ENCODE measurements at places on chromosomes 5 and 9.

DNA sequence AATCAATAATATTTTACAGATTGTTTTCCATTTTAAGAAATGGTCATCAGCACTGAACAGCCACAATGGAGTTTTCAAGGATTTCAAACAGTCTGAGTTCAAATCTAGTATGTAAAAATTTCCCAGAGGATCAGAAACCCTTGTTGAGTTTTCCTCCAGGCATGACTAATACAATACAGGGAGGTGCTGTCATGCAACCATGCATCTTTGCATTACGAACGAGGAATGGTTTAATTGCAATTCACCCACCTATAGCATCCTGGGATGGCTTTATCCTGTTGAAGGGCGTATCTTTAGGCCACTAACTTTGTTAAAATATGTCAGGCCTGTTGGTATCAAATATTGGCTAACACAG, 196.4 kb downstream of the EFNA5 start:
- no peak for DNase-seq

DNA sequence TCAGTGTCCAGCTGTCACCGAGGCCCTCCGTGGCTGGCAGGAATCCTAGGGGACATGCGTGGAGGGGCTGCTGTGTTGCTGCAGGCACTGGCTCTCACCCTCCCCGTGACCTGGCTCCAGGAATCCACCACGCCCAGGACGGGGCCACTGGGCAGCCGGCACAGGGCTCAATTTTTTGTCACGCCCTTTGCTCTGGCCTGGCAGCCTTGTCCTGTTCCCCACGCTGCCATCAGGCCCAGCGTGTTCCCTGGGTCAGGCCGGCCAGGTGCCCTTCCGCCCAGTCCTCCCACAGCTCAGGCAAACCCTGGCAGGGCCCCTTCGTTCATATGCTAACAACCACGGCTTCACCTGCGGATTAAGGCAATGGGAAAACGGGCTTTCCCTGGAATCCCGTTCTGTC, 37.3 kb downstream of the PROP1 start:
- no peak for DNase-seq

DNA sequence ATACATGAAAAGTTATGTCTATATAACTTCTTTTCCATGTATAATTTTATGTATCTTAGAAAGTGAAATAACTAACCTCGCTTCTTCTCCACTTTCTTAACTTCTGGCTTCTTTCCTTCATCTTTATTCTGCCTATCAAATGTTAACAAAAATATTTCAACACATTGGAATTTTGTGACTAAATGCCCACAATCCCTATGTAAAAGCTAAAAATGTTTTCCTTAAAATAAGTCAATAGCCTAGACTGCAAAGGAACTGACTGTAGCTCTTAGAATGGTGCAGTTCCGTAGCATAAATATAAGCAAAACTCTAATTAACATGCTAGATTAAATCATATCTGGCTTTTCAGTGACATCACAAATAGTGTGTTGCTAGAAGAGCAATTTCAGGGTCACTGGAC, 40.9 kb downstream of the PSIP1 start:
- no peak for DNase-seq

- no peak for DNase-seq
Observed at GRCh38 chr5:40224421-40224820, 455.3 kb upstream of the PTGER4 start.

GRCh38 chr9:93467462-93467861, 14.1 kb upstream of the FAM120AOS start:
- DNase-seq, result no peak

DNA sequence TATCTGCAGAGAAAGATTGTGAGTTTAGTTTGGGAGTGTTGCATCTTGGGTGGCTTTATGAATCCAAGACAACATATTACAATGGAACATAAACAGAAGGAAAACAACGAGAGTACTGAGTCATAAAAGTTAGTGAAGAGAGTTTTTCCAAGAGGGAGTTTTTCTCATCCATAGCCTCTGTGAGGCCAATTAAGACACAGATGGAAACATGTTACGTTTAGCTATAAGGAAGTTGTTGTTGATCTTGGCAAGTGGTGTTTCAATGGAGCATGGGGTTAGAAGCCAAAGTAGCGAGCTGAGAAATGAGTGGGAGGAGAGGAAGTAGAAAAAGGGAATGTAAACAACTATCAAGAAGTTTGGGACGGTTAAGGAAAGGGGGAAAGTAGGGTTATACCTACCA, 53.3 kb upstream of the SPATA31D4 start:
- no peak for DNase-seq

GRCh38 chr5:149141957-149142851, 911 bp downstream of the ABLIM3 start:
- no peak for DNase-seq

GRCh38 chr5:153399595-153399994, 90.9 kb upstream of the GRIA1 start:
- DNase-seq, result no peak

DNA sequence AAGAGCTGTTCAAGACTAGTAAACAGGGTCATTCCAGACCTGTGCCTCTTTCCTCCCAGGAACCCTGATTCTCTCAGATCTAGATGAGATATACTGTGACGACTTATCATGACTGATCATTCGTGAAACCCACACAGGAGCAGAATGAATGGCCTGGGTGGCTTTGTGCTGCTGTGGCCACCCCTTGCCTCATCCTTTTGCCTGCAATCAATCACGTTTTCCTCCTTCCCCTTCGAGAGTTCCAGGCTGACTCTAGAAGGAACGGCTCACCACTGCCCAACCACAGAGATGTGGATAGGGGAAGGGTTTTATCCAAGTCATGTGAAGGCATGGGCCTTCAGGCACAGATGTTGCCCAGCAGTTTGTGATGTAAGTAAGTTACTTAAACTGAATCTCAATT, 5.8 kb downstream of the ANXA6 start:
- no peak for DNase-seq

DNA sequence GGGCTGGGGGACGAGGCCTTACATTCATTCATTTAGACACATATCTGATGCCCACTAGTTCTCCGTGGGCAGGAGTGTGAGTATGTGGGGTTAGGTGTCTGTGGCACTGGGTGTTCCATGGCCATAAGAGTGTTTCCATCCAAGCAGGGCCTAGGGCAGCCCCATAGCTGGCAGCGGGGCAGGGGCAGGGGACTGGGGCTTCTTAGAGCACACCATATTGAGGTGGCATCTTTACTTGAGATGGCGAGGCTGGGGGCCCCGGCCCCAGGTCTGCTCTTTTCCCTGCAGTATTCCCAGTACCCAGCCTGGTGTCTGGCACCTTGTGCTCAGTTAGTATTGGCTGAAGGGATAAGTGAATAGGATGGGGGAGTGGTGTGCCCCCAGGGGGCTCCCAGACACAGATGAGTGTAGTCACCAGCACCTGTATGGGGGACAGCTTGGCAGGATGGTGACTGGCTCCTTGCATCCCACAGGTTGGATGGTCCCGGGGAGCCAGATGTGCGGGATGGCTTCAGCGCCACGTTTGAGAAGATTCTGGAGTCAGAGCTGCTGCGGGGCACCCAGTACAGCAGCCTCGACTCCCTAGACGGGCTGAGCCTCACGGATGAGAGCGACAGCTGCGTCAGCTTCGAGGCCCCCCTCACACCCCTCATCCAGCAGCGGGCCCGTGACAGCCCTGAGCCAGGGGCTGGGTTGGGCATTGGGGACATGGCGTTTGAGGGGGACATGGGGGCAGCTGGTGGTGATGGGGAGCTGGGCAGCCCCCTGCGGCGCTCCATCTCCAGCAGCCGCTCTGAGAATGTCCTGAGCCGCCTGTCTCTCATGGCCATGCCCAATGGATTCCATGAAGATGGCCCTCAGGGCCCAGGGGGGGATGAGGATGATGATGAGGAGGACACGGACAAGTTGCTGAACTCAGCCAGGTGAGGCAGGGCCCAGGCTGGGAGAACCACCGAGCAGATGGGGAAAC, 17.5 kb downstream of the PSD2 start:
- no peak for DNase-seq

DNA sequence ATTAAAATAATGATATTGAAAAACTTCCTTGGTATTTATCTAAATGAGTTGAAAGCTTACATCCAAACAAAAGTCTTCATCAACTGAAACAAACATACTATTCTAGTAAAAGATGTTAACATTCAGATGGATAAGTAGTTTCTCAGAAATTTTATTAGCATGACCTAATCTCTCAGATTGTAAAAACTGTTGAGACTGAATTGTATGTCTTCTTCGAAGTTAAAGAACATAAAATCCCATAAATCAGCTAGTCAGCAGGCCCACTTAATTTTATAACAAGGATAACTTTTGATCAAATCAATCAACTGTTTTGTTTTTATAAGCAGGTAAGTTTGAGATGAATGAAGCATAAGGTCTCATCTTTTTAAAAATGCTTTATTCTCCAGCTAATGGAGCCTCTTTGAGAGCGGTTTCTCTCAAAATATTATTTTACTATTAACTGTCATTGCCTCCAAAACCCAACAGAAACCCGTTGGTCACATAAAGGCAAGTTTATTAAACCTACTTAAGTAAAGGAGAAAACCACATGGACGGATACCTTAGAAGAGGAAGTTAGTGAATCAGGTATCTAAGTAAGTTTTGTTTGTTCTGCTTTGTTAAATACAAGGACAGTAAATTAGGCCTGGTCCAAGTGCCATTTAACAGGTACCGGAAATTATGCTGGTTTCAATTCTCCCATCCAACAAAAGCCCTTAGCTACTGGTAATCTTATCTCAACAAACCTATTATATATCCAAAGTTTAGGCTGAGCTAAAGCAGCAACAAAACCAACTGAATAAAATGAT, 457.0 kb downstream of the PDE4D start:
- DNase-seq, result no peak

- DNase-seq, result no peak
Observed at GRCh38 chr5:105836887-105837286, 1833.8 kb downstream of the EFNA5 start.

GRCh38 chr5:37517686-37518085, 138.6 kb downstream of the WDR70 start:
- no peak for DNase-seq

- DNase-seq, result no peak
Observed at GRCh38 chr5:174511714-174512253, 212.6 kb upstream of the MSX2 start.

DNA sequence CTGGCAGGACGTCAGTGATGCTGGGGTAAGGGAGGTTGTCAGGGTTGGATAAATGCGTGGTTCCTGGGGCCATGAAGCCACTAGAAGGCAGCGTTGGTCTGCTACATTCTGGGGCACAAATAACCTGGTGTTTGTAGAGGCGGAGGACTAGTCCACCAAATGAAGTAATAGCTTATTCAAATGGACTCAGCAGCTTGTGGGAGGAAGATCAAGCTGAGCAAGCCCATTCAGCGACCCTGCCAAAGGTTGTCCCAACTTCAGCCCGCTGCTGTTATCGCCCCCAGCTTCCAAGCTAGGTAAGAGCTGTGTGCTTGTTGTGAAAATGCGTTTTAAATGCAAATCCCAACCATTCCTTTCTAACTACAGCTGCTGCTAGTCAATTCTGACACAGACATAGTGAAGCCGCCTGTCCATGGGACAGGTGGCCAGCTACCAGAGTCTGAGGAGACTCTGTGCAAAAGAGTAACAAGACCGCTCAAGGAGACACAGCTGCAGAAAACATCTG, 7.6 kb upstream of the FAM240B start:
- DNase-seq, result no peak
